Brain pericyte (primary cell): ENCODE measurements at places on chromosomes 2 and 18.

DNA sequence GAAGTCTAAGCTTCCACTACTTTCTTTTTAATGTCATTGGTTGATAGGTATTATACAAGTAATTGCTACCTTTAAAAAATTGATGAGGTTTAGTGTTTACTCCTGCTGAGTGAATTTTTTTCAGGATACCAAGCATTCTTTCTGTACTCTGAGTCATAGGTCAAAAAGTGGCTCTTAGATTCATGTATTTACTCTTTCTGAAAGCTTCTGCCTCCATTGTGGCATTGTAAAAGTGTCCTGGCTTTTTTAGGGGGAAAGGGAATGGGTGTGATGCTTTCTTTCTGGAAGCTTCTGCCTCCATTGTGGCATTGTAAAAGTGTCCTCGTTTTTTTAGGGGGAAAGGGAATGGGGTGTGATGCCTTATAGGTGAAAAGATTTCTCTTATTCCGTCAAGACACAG, 286.5 kb downstream of the LPIN1 start:
- no peak for DNase-seq

DNA sequence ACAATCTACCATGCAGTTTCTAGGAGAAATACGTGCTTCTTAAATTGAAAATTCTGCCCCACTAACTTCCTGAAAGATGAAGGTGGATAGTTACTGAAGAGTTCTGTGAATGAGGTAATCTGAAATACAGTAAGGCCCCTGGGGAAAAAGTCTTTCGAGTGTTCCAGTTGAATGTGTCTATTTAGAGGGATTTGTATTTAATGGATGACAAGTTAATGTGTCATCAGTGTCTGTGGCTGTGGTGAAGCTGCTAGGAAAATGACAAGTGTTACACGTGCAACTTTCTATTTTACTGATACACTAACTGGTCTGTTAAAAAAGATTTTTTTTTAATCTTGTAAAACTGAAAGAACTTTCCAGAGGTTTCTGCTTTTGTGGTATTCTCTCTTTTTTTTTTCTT, 384.6 kb downstream of the STK39 start:
- DNase-seq, result no peak

GRCh38 chr2:105329197-105329554, 359 bp downstream of the TGFBRAP1 start:
- no peak for DNase-seq

- peak; percentile 75 for DNase-seq
These were observed 116.5 kb upstream of the FOSL2 start for GRCh38 chr2:28276076-28276618.

- no peak for DNase-seq
These were observed 103.7 kb upstream of the UGP2 start for GRCh38 chr2:63738019-63738418.

- no peak for DNase-seq
These were observed 117.7 kb upstream of the MCFD2 start for GRCh38 chr2:47033102-47033880.

- no peak for DNase-seq
These were observed 79.6 kb upstream of the GCFC2 start for GRCh38 chr2:75790121-75790813.

DNA sequence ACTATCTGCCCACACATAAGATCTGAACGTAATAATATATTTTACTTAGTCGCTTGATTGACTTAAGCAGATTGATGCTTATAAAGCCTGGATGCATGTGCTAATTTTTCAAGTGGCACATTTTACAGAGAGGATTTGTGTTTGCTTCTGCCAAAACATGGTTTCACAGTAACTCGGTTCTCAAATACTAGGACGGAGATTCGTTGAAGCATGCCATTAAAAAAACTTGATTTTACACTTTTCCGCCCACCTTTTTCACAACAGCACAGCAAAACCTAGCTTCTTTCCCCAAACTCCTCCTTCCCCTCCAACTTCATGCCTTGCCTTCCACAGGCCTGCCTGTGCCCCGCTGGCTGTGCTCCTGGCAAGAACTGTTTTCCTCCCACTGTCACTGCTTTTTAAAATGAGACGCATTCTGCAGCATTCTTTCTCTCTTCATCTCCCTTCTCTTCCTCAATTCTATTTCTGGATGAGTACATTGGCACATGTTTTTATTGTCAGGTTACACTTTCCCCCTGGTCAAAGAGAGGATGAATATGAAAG, 55.1 kb upstream of the LMAN1 start:
- DNase-seq, result no peak

GRCh38 chr2:220046507-220046906, 419.1 kb downstream of the SLC4A3 start:
- DNase-seq, result no peak
